ENCODE measurements at places on chromosomes 7 and 10.

DNA sequence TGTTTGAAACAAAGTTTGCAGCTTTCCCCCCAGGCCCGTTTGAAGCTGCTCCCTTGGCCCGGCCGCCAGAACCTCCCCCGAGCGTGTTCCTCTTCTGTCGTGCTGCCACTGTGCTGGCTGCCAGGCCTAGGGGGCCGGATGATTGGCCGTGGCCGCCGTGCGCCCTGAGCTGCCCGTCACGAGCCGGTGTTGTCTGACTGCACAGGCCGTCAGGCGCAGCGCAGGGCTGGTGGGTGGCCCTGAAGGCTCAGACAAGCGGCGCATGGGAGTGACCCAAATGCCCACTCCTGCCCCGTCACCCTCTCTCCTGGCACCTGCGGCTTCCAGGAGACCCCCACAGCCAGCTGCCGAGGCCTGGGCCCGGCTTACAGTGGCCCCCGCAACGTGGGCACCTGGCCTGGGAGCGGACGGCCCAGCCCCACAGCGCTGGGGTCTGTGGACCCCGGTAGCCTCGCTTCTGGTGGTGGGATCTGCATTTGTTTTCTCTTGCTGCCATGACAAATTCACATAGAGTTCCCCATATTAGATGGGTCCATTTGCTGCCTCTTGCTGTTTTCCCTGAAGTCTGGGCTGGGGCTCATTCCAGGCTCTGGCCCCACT, 13.1 kb downstream of the JAKMIP3 start:
- no peak for DNase-seq

DNA sequence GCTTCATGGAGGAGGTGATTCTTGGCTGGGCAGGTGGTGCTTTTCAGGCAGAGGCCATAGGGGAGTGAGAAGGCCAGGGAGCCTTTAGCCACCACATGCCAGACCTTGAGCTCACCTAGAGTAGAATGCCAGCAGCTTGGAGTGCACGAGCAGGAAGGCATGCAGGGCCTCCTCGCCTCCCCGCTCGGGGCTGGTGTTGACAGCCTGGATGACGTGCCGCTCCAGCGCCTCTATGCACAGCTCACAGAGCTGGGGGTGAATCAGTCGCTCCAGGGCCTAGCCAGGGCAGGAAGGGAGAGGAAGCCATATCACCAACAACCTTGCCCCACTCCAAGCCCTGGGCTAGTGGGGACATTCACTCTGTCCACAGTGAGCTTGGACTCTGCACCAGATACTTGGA, 15.7 kb downstream of the HPS1 start:
- DNase-seq, result no peak

DNA sequence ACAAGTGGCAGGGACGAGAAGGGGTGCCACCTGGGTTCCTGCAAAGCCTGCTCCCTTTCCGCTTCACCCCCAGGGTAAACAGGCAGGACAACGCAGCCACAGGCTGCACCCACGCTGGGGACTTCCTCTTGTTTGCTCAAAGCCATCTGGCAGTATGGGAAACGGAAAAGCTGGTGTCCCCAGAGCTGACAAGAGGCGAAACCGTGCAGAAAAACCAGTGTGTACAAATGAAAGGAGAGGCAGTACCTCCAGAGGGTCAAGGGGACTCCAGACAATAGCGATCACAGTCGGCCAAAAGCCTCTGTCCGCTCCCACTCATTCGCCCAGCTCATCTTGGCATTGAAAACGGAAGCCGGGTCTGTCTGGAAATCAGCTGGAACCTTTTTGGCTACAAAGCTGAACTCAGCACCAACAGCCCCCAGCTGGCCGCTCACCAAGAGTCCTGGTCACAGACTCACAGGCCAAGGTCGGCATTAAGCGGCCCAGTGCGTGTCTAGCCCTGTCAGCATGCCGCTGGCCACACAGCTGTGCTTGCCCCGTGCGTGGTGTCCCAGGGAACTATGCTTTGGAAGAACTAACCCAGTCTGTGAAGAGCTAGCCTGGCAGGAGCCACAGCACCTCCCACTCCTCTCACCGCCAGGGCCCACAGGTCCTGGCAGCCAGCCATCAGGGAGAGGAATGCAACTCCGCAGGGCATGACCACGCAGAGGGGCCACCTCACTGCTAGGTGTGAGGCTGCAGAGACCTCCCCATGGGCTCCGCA, 10.4 kb downstream of the TNS3 start:
- no peak for DNase-seq

GRCh38 chr7:27739301-27739908, 557 bp upstream of the TAX1BP1 start:
- no peak for DNase-seq

DNA sequence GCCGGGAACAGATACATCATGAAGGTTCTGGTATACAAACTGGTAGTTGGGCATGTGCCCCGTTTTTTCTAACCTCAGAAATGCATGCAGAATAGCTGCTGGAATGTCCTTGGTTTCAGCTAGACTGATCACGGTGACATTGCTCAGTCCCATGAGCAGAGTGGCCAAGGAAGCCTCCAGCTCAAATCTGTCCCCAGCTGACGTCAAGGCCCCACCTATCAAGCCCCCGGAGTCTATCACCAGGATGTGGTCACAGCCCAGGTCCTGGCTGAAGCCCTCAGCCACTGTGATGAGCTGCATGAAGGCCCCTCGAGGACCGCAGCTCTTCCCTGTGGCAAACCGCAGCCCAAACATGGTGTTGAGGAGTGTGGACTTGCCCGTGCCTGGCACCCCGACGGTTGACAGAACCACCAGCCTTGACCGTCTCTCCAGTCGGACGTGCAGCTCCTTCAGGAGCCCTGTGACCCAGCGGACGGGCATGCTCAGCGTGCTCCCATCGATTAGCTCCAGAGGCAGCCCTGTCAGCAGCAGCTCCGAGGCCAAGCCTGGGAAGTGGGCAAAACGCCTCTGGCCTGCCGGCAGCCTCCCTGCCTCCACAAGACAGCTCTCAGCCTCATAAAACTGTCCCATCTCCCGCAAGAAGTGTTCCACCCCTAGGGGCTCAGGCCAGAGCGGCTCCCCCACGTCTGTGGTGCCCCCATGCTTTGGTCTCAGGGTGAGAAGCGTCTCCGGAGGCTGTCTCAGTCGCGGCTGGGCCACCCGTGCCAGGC, 7.8 kb upstream of the MRPS24 start:
- no peak for DNase-seq

- DNase-seq, result no peak
Observed at GRCh38 chr10:27844223-27844622, 98.6 kb upstream of the MKX start.

DNA sequence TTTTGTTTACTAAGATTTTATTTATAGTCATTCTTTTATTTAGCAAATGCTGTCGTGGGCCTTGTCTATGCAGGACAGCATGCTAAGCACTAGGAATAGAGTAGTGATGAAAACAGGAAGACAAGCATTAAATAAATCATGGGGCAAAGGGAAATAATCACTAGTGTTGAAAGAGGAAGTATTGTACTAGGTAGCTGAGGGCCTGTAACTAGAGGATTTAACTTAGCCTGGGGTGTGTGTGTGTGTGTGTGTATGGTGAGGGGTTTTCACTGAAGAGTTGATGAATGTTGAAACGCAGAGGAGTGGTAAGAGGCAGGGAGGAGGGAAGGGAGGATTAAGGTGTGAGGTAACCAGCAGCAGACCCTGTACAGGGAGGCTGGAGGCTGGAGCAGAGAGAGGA, 446.4 kb downstream of the SDK1 start:
- DNase-seq, result no peak

DNA sequence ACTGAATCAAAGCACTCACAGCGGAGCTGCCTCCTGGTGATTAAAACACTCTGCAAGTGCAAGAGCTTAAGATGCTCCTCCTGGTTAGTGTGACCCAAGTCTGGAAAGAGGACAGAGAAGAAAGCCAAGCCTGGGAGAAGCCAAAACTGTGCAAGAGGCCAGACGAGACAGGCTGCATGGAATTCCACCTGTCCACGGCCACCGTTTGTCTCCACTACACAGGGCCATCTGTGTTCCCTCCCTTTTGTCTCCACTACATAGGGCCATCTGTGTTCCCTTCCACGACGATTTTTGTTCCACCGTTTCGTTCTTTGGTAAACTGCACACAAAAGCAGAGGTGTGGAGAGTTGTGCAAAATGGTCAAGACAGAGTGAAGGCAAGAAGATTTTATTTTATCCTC, 233.0 kb downstream of the DIP2C start:
- no peak for DNase-seq

Data from activated gamma-delta T cell (primary cell).